ENCODE measurements at places on chromosomes 12 and 14.
A peak's percentile ranks its signal among the peaks of the same experiment; 100 is the strongest.

GRCh38 chr14:65961004-65961403 is 525.2 kb upstream of the CCDC196 start:
- DNase-seq, result peak; percentile 93

GRCh38 chr14:25034803-25035681 is 14.9 kb downstream of the STXBP6 start:
- DNase-seq, result no peak

GRCh38 chr14:28635387-28635786 is 131.2 kb upstream of the FOXG1 start:
- DNase-seq, result no peak

DNA sequence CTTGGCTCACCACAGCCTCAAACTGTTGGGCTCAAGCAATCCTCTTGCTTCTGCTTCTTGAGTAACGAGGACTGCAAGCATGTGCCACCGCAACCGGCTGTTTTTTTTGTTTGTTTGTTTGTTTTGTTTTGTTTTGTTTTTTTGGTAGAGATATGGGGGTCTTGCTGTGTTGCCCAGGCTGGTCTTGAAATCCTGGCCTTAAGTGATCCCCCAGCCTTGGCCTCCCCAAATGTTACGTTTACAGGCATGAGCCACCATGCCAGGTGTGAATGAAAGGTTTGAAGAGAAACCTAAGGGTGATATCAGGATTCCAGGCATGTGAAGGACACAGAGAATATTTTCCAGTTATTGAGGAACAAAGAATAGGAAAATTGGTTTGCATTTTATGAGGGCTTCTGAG is 45.0 kb downstream of the ANO6 start:
- no peak for DNase-seq

- peak; percentile 90 for DNase-seq
Measured at GRCh38 chr14:97978341-97978740, 1181.2 kb downstream of the VRK1 start.

DNA sequence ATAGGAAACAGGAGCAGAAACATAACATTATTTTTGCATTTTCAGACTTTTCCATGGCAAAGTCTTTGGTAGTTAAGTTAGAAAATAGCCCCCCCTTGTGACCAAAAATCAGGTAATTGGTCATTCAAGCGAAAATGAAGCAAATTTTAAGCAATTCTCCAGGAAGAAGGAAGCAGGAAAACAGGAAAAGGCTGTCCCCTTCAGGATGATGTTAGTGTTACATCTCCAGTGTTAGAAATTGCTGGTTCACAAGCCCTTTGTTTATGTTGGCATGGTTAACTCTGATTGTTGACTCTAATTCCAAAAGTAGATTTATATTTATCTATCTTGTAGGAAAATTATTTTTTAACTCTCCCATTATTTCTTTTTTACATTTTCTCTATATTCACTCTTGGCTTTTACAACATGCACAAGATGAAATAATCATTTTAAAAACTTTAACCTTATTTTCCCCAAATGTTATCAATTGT is 18.8 kb upstream of the GAS2L3 start:
- DNase-seq, result no peak

DNA sequence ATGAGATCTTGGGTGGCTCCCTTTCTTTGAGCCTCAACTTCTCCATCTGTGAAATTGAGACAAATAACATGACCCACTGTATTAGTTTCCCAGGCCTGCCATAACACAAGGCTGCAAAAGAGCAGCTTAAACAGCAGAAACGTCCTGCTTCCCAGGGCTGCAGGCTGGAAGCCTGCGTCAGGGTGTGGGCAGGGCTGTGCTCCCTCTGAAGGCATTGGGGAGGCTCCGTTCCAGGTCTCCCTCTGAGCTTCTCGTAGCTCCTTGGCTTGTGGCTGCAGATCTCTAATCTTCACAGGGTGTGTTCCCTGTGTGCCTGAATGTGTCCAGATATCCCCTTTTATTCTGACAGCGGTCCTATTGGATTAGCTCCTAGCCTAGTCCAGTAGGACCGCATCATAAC is 147.1 kb downstream of the VRK1 start:
- no peak for DNase-seq

DNA sequence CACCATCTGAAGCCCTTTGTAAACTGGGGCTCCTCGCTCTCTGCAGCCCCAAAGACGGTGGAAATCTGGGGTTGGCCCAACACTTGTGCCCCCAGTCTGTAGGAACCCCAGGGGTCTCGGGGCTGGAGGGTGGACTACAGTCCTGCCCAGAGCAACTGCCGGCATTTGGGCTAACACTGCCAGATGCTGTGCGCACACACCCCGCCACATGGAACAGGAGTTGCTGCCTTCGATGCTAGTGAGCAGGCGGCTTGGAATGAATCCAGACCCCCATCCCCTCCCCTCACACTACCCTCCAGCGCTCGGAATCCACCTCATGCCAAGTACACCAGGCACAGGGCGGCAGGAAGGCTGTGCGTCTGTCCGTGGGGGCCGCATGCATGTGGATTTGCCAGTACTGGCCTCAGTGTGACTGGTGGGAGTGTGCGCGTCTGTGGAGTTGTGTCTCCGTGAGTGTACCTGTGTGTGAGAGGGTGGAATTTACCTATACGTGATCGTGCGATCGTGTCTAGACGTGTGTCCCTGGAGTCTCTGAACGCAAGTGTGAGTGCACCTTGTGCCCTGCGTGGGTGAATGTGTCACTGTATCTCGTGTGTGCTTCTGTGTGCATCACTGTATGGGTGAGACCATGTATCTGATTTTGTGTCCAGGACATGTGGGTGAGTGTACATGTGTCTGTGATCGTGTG is 5.1 kb downstream of the LHX5 start:
- no peak for DNase-seq
